ENCODE measurements at places on chromosomes 7 and 10. TPM values are rescaled to one million over a fixed set of nuclear protein-coding genes. Genes with fewer than 3 reads are reported as not detected.

The PRKAR2B gene
- 75.7 TPM for polyA plus RNA-seq

The EN2 gene
- not detected for polyA plus RNA-seq

The SH3PXD2A gene
- polyA plus RNA-seq: 32.2 TPM

DNA sequence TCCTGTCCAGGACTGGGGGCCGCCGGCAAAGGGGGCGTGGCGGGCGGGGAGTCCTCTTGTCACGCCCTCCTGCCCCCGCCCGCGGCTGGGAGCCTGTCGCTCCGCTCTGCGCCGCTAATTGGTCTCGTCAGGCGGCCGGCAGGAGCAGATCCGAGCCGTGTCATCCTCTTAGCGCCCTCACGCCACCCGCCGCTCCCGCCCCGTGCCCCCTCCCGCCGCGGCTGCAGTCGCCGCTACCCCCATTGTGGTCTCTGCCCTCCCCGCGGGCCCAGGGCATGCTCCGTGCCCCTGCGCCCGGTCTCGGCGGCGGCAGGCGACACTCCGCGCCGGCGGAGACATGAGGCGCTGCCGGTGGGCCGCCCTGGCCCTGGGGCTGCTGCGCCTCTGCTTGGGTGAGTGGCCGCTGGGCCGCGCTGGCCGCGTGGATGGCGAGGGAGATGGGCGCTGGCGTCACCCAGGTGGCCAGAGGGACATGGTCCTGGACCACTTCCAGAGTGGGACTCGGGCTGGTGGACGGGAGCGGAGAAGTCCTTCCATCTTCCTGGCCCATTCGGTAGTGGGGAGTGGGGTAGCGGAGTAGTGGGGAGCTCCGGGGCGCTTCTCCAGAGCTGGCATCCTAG lies at the start of gene CDHR1:
TSS of gene CDHR1 (plus strand) at position 114 of the 620 bp plus-strand sequence. CDS start at position 338, 224 bp downstream.
- peak; percentile 9 for DNase-seq

GRCh38 chr10:42149027-42149700 lies 489.2 kb downstream of the ZNF33B start:
- DNase-seq: peak; percentile 1

DNA sequence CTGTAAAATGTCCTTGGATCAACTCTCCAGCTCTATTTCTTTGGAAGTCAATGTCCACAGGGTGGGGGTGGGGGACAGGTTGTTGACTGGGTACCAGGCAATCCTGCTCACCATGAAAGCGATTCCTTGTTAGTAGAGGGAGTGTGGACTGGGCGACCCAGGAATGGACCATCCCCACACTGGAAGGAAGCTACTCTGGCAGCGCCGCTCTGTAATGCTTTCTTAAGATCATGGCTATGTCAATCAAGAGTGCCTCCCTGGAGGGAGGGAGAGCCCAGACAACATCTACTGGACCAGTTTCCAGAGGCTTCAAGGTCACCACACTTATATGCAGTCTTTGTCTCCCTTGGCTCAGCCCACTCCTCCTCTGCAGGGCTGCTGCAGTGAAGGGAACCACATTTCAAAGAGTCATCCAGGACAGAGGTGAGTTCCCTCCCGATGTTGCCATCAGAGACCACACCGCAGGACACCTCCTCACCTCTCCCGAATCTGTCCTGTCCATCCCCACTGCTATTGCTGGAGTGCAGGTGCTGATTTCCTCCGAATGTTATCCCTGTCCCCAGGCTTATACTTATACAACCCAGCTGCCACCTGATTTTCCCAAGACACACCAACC lies 6.9 kb downstream of the GIMAP5 start:
- DNase-seq: no peak

DNA sequence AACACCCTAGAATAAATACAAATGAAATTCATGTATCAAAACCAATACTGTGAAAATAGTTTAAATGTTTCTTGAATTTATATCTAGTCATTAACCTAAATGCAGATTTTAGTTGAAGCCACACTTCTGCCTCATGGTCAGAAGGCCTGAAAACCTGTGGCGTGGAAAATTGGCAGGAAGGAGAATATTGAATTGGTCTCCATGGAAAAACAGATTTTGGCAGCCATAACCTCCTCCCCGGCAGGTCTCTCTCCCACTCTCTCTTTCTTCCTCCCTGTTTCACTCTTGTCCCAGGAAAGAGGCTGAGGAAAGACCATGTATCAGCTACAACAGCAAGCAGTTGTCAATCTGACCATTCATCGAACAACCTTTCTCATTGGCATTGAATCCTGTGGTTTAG lies 160.6 kb upstream of the YAE1 start:
- no peak for DNase-seq

DNA sequence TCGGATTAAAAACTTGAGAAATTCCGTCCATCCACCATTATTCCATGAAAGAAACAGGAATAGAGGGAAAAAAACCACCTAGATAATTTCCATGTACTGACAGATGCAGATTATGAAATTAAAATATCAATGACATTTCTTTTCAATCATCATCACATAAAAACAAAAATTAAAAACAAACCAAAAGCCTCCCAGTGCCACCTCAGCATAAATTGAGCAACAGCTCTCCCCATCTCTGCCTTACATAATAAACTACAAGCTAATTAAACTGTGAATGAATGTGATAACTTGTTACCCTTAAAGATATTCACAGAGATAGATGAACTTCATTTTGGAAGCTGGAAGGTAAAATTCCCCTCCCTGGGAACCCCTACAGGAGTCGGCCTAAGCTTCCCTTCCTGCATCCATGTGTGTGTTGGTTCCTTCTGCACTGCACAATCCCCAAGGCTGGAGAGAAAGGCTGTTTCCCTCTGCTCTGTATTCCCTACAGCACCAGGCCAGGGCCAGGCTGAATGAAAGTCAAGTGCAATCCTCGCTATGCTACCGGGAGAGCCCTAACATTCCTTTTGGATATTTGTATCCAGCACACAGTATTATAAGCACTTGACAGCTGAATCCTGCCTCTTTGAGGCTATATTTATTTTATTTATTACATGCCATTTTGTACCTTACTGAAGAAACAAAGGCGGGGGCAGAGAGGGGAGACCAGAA lies 8.1 kb downstream of the CCDC6 start:
- DNase-seq: no peak

GRCh38 chr7:6545398-6546126 lies 5.7 kb downstream of the GRID2IP start:
- DNase-seq: no peak

GRCh38 chr10:122132882-122133565 lies 138.1 kb upstream of the BTBD16 start:
- DNase-seq: no peak

DNA sequence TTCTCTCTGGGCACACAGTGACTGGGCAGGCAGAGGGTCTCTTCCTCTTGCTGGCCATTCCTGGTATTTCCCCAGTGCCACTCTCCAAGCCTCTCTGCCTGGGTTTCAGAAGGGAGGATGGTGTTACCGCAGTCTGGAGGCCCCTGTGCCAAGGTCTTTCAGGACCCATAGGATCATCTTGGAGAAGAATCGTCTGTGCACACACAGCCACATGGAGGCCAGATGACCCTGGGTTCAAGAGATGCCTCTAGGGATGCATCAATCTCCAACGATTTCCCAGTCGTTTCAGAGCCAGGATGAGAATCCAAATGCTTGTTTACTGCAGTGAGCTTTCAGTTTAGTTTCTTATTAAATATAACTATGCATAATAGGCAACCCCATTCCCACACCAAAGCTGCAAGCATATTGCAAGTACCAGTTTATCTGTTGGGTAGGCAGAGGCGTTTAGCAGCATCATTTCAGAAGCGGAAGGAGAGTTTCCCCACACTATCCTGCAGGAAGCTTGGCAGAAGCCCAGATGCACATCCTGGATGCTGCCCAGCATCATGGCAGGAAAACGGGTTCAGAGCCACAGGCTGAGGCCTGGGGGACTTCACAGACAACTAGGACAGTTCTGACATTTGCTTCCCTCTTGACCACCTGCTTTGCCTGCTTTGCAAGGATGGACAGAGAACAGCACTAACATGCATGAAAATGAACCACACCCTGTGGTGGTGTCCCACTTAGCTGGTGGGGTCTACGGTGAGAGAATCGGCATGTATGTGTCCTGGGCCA lies 134.7 kb upstream of the FAM20C start:
- DNase-seq: peak; percentile 47

GRCh38 chr10:129131457-129132132 lies 335.4 kb upstream of the MGMT start:
- DNase-seq: peak; percentile 26

DNA sequence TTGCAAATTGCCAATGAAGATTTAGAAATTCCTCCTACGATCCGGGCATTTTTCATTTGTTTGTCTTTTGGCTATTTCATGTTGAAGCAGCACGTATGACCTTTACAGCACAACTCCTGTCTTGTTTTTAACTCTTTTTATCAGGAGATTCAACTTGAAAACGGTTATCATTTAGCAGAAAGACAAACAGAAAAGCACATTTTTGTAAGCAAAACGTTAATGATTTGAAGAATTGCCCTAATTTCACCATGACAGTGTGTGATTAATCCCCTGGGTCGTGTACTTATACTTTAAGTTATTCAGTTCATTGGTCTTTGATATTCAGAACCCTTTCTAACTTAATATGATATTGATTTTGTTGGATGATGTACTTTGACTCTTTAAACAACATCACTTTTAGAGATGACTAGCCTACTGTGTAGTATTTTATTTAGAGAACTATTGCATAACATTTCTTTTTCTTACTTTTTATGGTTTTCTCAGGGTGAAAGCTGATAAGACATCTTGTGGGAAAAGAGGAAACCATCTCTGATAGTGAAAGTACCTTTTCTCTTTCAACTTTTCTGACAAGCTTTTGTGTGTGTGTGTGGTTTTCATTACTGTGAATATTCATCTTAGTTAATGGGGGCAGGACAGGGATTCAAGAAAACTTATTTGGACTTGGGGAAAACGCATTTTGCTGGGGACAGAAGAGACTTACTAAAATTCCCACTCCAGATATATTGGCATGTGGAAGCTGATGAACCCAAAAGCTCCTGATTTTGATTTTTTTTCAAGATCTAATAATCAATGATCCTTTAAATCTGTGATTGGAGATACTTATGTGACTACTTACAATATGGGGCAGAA lies 8.1 kb downstream of the HHEX start:
- no peak for DNase-seq
